ENCODE measurements at places on chromosomes 5 and 9.

DNA sequence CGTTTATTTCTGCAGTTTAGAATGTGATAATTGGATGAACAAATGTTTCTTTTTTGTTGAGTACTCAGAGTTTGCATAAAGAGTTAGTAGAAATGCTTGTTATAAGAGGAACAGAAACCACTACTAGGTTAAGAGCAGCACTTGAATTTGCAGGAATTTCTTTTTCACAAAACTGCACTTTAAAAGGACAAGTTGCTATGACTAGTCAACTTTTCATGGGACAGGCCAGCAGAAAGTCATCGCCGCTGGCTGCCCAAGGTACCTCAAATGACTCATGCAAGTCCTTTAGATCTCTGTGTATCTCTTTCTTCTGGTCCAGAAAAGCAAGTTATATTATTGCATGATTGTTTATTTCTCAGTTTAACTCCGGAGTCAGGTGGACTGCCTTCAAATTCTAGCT lies 97.3 kb upstream of the HMHB1 start:
- no peak for DNase-seq

- DNase-seq: no peak
Measured at GRCh38 chr5:3598769-3599211, 3.2 kb downstream of the IRX1 start.

GRCh38 chr9:17962747-17963146 lies 383.9 kb downstream of the SH3GL2 start:
- DNase-seq: no peak

DNA sequence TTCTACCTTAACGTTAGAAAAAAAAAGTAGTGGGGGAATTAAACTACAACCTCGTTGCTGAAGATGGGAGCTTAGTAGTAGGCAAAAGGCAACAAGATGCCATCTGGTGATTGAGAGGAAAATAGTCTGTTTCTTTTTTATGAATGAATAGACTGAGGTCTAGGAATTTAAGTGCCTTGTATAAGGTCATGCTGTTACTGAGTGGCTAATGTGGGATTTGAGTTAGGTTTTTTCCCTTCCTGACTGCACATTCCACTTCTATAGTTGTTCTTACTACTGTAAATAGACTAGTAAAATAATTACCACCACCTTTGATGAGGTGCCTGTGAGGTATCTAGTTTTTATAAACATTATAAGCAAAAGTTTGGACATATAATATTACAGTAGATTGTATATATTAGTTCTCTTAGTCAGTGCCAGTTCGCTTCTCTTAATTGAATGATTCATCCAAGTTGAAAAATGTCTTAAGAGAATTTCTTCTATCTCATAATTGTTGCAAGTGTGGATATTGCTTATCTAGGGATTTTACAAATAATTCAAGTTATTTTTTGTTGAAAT lies 19.1 kb downstream of the FSD1L start:
- DNase-seq: no peak

- no peak for DNase-seq
Measured at GRCh38 chr5:18992264-18992663, 995.7 kb downstream of the CDH18 start.

- no peak for DNase-seq
Measured at GRCh38 chr9:77714077-77714549, 66.0 kb upstream of the GNA14 start.

GRCh38 chr5:143403334-143403592 lies 223 bp downstream of the NR3C1 start:
- DNase-seq: no peak

GRCh38 chr9:73595036-73595545 lies 443.4 kb downstream of the ANXA1 start:
- no peak for DNase-seq

DNA sequence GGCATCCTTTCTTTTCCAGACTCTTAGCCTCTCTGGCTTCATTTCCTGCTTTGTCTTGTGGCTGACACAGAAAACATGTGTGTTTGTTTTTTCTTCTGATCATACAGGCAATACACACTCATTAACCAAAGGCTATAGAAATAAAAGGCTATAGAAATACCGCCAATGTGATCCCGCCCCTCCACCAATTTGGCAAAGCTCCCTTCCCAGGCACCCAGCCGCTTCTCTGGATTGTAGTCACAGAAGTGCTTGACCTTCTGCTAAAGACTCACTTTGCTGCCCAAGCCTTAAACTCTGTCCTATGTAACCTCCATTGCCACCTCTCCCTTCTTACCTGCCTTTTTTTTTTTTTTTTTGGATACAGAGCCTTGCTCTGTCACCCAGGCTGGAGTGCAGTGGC lies 5.3 kb downstream of the TXNDC15 start:
- DNase-seq: no peak

GRCh38 chr9:24738421-24738961 lies 192.8 kb upstream of the IZUMO3 start:
- DNase-seq: no peak

DNA sequence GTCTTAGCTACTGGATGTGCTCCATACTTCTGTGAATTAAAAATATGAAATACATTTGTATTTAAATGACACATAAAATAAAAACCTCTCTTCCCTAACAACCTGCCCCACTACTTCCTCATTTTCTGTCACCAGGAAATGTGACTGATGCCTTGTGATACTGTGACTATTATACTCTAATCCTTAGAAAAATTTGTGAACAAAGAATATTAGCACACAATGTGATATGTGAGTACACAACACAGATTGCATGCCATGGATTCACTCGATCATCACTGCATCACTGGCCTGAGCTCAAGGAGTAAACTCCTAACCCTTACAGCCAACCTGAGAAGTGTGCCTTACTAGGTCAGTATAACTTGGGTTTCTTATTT lies 281.0 kb downstream of the EFNA5 start:
- DNase-seq: no peak

DNA sequence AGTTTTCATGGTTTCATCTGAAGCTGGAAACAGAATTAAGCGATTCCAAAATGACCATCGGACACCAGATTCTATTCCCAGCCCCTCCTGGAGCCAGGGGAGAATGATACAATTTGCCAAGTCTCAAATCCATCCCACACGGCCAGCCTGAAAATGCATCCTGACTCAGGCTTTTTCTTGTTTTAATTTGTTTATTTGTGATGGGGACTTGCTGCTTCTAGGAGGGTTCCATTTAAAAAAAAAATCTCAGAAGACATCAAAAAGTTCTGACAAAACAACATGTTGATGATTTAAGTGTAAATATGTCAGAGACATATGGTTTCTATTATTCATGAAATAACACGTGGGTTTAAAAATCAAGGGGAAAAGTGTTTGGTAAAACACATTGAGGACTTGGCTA lies 173.2 kb downstream of the GAS1 start:
- no peak for DNase-seq

DNA sequence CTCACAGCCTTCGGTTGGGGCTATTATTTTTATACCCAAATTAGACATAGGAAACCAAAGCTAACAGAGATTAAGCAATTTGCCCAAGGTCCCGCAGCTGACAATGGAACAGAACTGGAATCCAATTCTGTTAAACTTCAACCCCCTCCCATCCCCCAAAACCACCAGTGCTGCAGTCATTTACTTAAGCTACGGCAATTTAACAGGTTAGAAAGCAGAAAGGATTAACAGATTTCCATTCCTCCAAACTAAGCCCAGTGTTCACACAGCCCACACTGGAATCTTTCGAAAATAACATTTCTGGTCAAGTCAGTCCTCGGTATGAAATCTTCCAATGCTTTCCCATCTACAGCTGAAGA lies 1023.1 kb upstream of the DMAC1 start:
- DNase-seq: no peak

GRCh38 chr9:113381909-113382411 lies 5.2 kb upstream of the HDHD3 start:
- no peak for DNase-seq

- DNase-seq: no peak
Measured at GRCh38 chr5:172680921-172681320, 39.9 kb downstream of the NEURL1B start.

DNA sequence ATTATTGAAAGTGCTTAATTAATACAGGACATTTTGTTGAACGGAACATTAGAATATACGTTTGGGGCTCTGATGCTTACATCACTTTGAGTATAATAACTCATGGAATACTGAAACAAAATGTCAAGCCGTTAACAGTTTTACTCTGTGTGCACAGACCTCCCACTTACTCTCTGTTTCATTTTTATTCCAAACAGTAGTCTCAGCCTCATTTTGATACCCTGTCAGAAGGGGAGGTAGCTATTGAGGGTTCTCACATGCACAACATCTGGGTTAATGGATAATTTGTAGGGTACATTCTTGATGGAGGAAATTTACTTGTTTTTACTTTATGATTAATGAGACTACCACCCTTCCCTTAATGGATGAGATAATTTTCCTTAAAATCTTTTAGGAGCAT lies 59.0 kb downstream of the SCAMP1 start:
- no peak for DNase-seq

- DNase-seq: no peak
Measured at GRCh38 chr9:84297162-84297821, 43.3 kb downstream of the SLC28A3 start.

DNA sequence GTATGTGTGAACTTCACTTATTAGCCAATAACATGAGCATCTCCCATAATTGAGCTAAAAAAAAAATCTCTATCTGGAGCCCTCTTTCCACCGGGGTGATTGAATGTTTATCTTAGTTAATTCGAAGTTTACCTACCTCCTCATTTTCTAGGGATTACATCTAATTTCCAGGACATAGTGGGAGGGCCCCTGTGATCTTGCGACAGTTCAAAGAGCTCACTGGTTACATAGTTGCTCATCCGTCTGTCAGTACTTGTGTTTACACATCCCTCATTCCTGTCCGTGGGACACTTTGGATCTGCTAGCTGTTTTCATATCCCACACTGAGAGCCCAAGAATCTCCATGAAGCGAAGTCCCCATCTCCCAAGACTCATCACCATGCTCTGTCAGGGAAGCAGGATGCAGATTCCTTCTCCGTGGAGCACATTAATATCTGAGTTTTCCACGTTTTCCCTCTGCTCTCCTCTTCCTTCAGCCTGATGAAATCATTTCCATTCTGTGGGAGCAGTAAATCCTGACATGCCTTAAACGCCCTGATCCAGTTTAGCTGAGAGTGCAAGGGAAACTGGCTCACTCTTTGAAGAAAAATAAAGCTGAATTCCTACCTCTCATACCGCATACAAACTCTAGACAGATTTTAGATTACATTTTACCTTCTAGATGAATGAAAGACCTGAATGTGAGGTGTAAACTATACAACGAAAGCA lies 10.2 kb upstream of the SFXN1 start:
- no peak for DNase-seq

DNA sequence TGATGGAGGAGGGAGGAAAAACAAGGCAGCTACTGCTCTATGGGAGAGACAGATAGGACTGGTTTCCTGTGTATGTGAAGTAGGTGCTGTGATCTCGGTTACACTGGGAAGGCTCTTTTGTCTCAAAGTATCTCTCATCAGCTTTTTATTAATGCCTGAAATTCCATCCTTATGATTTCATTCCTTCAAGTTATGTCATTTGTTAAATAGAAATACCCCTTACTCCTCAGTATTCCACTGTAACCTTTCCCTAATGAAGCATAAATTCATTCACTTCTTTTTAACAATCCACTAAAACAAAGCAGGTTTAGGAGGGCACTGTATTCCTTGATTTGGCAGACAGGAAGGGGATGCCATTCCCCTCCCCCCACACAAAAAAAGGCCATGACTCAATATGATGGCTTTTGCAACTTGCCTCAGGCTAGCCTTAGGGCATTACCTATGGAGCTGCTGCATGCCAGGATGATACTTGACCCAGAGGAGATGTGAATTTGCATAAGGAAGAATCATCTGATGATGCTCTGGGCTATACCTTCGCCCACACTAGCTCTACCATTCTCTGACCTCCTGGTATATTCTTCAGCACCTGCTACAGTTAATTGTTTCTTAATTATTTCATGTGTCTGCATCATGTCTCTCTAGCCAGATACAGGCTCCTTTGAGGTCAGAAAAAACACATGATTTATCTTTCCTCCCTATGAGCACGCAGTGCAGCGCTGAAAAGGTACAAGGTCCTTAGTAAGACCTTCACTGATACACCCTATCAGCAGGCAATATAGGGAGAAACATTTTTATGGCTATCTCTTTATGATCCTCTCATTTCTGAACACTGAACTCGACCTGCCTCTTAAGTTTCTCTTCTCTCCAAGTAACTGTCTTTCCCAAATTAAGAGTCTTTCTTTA lies 26.3 kb downstream of the NR3C1 start:
- no peak for DNase-seq

DNA sequence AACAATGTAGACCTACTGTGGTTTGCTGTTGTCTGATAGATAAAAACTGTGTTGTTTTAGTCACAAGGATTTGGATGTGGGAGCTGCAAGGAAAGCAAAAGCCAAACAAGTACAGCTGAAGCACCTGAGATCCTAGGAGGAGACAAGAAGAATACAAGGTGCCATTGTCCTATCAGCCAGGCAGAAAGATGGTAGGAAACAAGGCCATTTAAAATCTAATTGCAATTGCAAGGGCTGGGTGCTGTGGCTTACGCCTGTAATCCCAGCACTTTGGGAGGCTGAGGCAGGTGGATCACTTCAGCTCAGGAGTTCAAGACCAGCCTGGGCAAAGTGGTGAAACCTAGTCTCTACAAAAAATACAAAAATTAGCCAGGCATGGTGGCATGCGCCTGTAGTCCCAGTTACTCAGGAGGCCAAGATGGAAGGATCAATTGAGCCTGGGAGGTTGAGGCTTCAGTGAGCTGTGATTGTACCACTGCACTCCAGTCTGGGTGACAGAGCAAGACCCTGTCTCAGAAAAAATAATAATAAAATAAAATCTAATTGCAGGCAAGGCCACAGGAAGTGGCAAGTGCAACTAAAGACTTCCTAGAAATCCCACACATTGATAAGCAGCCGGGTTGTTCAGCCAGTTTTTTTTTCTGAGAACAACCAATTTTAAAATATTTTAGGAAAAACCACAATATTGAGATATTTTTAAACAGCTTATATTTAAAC lies 22.6 kb downstream of the DOCK8 start:
- DNase-seq: no peak

DNA sequence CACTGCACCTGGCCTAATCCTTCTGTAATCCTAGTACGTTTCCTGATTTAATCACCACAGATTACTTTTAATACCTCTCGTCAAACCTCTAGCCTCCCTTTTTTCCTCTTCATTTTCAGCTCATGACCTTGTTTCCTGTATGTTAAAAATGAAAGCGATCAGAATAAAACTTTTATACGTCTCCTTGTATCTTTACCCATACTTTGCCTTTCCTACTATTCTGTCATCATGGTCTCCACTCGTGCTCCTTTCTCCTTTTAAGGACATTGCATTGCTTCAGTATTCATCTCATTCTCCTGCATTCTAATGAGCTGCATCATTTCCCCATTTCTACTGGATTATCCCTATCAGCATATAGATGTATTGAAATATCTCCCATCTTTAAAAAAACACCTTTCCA lies 8.5 kb downstream of the CDC42SE2 start:
- no peak for DNase-seq

DNA sequence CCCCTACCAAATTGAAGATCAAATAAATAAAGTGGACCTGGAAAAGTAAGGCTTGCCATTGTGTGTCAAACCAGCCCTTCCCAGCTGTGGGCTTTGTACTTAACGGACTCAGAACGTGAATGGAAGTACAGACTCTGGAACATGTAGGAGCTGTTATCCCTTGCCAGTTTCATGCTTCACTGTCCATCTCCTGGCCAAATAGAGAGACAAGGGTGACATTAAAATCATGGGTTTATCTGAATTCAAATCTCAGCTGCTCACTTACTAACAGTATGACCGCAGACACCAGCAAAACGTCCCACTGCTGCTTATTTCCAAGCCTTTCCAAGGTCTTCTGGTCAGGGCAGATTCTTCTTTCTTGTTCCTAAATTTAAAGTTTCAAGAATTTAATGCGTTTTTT lies 52.2 kb downstream of the EXOSC2 start:
- DNase-seq: no peak
